ENCODE measurements at places on chromosomes 5 and 9.

- no peak for DNase-seq
These were observed 277.8 kb downstream of the SLCO4C1 start for GRCh38 chr5:102018279-102018678.

DNA sequence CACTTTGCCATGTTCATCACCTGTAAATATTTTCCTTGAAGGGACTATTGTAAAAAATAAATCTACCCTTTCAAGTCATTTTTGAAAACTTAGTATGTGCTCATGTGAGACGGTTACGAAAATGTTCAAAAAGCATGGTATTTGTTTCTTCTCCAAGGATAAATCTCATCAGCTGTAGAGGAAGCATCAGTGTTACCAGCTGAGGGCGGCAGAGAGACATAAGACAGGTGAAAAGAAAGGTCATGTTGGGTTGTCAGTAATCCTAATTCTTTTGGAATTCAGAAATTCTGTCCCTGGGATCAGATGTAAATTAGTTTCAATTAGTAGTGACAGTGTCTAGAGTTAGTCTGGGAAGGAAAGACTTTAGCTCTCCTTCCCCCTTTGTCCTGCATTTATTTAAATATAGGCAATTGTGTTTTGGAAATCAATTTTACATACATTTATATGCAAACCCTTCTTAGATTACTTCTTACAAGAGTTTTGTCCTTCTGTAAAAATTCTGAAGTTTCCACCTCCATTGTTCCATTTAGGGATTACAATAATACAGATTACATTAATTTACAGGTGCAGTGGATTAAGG, 791.9 kb upstream of the CDH6 start:
- peak; percentile 55 for DNase-seq

GRCh38 chr5:141437221-141437620, 6.9 kb downstream of the PCDHGA12 start:
- no peak for DNase-seq

DNA sequence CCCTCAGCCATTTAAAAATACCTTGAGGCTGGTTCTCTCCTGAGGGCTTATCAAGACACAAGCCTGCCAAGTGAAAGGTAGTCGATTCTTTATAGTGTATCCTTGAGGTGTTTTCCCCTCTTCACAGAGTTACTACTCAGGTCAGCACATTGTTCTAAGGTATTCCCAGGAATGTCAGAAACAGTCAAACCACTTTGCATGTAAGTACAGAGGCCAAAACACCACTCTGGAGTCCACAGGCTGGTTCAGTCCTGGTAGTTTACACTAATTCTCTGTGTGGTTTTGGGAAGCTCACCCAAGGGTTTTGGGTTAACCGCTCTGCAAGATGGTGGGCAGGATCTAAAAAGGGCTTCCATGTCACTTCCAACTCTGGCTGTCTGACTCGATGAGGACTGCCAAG, 162.3 kb upstream of the PPP2R2B start:
- DNase-seq = no peak

GRCh38 chr5:68746220-68746619, 347.6 kb upstream of the SLC30A5 start:
- DNase-seq = no peak

DNA sequence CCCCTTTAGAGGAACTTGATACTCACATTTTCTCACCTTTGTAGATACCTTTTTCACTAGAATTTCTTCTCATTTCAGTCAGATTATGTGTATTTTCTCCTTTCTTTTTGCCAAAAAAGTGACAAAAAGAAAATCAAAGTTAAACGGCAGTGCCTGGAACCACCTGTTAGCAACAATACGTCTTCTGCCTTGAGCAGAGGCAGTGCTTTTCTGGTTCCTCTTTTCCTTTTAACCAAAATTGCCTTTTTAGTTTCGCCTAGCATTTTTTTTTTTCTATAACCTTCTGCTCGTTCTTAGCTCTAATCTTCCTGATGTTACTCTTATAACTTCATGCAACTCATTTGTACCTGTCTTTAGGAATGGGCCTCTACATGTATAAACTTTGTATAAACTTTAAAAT, 26.1 kb downstream of the SMIM32 start:
- peak; percentile 15 for DNase-seq

DNA sequence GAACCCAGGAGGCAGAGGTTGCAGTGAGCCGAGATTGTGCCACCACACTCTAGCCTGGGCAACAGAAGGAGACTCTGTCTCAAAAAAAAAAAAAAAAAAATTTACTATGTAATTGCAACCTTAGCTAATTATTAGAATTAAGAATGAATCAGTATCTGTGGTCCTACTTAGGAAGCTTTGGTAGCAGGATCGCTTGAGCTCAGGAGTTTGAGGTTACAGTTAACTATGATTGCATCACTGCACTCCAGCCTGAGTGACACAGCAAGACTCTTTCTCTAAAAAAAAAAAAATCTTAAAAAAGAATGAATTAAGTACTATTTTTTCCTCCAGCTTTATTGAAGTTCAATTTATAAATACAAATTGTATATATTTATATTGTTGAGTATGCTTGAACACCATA, 16.7 kb downstream of the NDUFAF2 start:
- DNase-seq = no peak

DNA sequence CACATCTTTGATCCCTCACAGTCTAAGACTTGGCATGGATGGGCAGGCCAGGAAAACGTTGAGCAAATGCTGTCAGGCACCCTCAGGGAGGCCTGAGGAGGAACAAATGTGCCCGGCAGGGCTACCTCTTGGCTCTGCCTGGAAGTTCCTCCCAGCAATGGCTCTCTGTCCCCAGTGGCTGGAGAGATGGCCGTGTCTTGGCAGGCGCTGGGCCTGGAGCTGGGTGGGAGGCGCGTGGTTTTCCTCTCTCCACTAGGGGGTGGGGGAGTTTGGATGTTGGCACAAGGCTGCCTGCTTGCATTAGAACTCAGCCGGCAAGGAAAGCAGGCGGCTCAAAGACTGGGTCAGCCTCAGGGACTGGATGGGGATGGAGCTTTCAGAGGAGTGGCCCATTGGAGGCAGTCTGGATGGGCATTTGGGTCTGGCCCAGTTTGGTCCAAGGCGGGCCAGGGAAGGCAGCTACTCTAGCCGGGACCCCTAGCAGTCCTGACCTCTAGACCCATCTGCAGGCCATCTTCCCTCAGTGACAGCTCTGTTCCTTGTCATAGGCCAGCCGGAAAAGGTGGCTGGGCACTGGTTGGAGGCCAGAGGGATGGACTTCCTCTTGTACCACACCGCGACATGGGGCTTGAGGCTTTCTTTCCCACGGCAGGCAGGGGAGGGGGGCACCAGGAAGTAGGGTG, 68.2 kb upstream of the STC2 start:
- DNase-seq = no peak

DNA sequence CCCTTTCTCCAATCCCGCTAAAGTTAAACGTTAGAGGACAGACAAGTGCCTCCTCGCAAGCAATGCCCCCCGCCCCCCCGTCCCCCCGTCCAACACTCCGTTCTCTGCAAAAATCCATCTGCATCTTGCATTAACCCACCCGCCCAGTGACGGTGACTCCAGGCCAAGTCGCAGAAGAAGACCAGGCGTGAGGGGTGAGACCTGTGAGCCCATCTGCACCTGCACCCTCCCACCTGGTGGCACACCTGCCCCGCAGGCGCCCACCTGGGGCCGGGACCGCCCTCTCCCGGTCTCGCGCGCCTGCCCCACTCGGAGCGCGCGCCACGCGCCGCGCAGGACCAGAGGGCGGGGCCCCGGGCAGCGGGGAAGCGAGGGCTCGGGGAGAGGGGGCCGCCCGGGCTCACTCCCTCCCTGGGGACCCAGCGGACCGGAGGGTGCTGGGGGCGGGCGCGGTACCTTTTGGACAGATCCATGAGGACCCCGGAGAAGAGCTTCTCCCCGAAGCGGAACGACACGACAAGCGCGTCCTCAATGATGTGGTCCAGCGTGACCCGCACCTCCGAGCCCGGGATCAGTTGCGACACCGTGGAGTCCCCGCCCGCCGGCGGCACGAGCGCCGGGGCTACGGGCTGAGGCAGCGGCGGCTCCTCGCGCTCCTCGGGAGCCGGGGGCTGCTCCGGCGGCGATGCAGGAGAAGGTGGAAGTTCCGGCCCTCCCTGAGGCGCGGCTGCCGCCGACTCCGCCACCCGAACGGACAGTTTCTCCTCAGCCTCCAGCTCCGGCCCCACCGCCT, 705 bp downstream of the PWWP2A start:
- DNase-seq = peak; percentile 46

DNA sequence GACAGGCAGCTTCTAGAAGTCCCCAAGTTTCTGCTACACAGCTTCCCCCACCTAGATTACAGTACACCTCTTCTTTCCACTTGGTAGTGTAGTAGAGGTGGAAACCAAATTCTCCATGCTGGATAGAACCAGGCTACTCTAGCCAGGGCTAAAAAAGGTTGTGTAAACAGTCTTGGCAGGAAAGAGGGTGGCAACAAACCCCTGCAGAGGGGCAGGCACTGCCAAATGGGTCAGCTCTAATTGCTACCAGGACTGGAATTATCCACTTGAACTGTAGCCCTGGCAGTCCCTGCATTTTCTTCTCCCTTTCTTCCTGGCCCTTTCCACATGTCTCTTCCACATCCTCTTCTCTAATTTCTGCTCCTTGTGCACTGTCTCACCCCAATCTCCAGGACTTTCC, 24.8 kb downstream of the RANBP3L start:
- DNase-seq = no peak

DNA sequence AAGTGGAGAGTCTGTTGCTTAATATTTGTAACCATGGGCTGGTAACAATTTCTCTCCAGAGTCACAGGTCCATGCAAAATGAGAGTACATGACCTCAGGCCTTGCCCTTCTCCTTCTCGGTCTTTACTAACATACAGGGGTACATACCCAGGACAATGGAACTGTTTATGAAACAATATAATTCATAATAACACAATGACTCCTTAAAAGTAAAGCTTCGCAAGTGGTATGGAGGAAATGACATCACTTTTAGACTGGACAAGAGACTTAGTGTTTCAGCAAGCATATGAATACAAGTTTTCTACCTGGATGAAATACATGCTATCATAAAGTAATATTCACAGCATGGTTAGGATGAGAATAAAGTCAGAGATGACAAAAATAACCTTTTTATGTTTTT, 386.6 kb downstream of the PLK2 start:
- DNase-seq = no peak

- no peak for DNase-seq
These were observed 24.4 kb downstream of the CYFIP2 start for GRCh38 chr5:157290156-157290980.

DNA sequence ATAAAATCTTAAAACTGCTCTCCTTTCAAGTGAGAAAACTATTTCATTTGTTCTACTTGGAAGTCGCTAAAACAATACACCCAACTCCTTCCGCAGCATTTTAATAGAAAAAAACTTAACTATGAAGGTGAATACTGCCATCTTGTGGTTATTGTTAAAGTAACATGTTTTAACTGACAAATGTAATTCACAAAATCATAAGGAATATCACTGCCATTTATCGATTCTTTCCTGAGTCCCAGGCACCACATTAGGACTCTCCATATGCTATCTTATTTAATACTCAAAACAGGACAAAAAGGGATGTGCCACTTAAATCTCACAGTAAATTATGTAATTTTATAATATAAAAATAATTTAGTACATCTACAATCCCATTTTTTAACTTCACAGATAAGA, 130.5 kb upstream of the ITGA1 start:
- DNase-seq = peak; percentile 69

DNA sequence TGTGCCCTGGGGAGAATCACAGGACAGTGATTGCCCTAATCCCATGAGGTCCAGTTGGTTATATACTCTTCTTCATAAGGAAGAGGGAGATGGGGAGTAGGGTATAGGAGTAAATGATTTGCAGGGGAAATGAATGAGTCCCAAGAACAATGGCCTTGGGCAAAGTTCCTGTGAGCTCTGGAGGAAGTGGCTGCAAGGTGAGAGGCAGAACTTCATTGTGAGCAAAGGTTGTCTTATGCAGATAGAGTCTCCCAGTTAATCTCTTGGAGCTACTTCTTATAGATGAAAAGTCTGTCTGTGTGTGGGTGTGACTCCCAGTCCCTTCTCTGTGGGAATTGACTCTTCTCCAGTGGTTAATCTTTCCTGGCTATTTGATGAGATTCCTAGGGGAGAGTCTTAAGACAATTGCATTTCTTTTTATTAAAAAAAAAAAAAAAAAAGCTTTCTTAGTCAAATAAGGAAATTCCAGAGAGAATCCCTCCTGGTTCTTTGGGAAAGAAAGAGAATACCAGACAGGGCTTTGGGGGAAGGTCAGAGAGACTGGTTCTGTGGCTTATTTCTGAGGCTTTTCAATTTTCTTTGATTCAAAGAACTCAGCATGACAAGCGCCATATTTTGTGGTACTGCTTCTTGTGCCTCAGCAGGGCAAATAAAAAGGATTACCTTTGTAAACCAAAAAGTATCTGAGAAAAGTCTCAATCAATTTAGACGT, 33.6 kb upstream of the MEGF10 start:
- no peak for DNase-seq

- DNase-seq = no peak
These were observed 475.2 kb upstream of the BRINP1 start for GRCh38 chr9:119844431-119844830.
